Pons (tissue), 1 donor: ENCODE measurements at places on chromosomes 3 and 15.

- no peak for DNase-seq
Observed at GRCh38 chr3:146593776-146594175, 11.4 kb downstream of the PLSCR5 start.

GRCh38 chr15:88738796-88739195 lies 64.4 kb upstream of the ACAN start:
- DNase-seq = no peak

GRCh38 chr15:96345560-96346399 lies 15.3 kb downstream of the NR2F2 start:
- peak; percentile 91 for DNase-seq

DNA sequence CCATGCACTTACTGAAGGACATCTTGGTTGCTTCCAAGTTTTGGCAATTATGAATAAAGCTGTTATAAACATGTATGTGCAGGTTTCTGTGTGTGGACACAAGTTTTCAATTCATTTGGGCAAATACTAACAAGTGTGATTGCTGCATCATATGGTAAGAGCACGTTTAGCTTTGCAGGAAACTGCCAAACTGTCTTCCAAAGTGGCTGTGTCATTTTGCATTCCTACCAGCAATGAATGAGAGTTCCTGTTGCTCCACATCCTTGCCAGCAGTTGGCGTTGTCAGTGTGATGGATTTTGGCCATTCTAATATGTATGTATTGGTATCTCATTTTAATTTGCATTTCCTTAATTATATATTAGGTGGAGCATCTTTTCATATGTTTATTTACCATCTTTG lies 280.1 kb downstream of the SV2B start:
- DNase-seq = no peak
